ENCODE measurements at places on chromosomes 11 and 22.

DNA sequence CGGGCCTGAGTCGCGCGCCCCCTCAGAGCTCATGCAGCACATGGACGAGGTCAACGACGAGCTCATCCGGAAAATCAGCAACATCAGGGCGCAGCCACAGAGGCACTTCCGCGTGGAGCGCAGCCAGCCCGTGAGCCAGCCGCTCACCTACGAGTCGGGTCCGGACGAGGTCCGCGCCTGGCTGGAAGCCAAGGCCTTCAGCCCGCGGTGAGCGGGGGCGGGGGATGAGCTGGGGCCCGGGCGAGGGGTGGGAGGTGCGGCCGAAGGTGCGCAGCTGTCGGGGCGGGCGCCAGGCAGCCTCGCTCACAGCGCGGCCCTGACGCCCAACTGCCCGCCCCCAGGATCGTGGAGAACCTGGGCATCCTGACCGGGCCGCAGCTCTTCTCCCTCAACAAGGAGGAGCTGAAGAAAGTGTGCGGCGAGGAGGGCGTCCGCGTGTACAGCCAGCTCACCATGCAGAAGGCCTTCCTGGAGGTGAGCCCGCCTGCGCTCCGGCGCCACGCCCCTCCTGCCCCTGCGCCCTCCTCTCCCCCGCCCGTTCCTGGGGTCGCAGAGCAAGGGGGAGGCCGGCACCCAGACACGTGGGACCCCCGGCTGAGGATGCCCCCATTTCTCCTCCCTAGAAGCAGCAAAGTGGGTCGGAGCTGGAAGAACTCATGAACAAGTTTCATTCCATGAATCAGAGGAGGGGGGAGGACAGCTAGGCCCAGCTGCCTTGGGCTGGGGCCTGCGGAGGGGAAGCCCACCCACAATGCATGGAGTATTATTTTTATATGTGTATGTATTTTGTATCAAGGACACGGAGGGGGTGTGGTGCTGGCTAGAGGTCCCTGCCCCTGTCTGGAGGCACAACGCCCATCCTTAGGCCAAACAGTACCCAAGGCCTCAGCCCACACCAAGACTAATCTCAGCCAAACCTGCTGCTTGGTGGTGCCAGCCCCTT lies 20.5 kb downstream of the EPS8L2 start:
- peak; percentile 58 for DNase-seq

GRCh38 chr11:76792505-76793264 lies 9.5 kb downstream of the TSKU start:
- DNase-seq, result no peak

GRCh38 chr11:67542971-67543370 lies 19.7 kb upstream of the CABP2 start:
- DNase-seq, result no peak

DNA sequence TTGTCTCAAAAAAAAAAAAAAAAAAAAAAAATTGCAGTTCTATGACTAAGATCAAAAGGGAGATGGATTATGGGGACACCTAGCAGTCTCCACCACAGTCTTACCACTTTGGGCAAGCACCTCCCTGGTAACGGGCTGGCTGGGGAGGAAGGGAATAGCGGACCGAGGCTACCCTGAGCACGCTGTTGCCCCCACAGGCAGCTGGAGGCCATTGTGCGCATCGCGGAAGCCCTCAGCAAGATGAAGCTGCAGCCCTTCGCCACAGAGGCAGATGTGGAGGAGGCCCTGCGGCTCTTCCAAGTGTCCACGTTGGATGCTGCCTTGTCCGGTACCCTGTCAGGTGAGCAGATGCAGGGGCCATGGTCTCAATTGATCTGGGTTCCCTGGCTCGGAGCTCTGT lies 21.2 kb downstream of the MCM5 start:
- no peak for DNase-seq

GRCh38 chr11:69646493-69647389 lies 5.8 kb downstream of the CCND1 start:
- DNase-seq, result no peak

DNA sequence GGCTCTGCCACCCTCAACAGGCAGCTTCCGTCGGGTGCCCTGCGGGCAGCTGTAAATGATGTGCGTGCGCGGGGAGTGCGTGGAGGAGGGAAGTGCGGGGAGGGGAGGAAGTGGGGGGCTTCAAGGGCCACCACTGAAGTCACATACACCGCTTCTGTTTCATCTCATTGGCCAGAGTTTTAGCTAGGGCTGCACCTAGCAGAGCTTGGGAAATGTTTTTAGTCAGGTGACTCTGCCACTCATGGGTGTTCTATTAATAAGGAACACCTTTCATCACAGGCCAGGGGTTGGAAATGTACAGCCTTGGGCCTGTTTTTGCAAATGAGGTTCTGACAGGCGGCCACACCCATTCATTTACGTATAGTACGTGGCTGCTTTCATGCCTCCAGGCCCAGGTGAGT lies 14.6 kb downstream of the FAM118A start:
- no peak for DNase-seq

DNA sequence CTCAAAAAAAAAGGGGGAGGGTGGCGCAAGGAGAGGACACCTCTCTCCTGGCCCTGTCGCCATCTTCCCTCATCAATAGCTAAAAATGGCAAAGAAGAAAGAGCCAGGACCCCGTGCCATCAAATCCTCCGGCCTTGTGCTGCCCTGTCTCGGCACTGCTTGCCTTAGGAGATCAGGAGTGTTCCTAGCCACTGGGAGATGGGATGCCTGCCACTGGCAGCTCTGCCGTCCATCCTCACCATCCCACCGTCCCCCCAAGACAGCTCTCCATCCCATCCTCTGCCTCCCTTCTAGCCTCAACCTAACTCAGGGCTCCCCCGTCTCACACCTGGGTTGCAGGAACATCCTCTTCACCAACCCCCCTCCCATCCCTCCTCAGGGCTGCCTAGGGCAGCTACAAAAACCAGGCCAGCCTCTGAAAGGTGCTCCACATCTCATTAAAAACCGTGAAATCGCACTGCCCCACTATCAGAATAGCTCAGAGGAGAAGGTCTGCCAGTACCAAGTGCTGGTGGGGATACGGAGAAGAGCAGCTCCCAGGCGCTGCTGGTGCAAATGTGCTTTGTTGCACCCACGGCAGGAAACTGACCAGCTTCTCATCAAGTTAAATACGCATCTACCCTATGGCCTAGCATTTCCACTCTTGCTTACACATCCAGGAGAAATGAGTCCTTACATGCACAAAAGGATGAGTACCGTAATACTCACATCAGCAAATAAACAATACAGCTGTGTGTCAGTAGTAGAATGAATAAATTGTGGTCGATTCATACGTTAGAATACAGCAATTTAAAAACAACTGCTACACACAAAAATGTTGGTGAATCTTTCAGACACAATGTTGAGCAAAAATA lies 31.7 kb upstream of the GCAT start:
- DNase-seq, result no peak

DNA sequence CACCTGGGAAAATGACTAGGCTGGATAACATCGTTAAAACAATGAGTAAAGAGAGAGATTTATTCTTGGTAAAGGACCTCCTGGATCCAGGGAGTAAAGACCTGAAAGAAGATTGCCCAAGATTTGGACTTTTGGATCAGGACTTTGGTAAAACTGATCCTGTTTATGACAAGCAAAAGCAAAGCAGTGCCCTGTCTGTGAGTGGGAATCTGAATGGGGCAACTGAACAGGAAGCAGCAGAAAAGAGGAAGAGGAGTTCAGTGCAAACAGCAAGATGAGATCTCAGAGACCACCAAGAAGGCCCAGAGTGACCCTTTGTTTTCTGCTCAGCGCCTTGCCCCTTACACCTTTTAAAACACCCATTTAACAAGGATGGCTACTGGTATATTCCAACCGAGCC lies 122.0 kb downstream of the VPREB1 start:
- DNase-seq, result no peak

GRCh38 chr11:76653012-76653673 lies 17.4 kb downstream of the LRRC32 start:
- DNase-seq, result no peak

Data from GM12865 (cell line).